ENCODE measurements at places on chromosomes 3 and 15.

DNA sequence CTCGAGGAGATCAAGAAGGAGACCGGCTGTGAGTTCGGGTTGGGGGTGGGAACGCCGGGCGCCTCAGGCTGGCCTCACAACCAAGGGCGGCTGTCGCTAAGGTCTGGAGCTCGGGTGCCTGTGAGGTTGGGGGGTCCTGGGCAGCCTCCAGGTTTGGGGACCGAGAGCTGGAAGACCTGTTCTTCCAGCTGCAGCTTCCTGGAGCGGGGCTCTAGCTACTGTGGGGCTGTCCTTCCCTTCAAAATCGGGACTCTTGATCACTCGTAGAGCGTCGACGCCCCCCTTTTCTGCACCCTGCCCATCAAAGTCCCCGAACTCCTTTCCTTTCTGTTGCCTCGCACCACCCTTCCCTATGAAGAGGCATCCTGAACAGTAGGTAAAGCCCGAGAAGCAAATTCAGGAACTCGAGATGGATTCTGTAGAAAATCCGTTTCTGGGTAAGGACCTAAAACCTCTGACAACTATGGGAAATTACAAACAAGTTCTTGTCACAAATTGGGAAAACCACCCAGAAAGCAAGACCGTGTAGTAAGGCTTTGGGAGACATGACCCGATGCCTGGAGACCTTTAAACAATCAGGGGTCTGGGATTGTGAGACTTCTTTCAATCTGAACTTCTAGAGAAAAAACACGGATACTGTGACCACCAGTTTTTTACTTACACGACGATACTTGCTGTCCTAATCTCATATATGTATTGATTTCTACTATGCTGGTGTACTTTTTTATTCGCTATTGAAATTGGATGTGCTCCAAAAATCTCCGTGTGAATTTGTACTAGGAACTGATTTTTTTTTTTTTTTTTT is 556 bp downstream of the CHP1 start:
- no peak for DNase-seq

- no peak for DNase-seq
Measured at GRCh38 chr3:73863546-73864079, 238.9 kb upstream of the PDZRN3 start.

DNA sequence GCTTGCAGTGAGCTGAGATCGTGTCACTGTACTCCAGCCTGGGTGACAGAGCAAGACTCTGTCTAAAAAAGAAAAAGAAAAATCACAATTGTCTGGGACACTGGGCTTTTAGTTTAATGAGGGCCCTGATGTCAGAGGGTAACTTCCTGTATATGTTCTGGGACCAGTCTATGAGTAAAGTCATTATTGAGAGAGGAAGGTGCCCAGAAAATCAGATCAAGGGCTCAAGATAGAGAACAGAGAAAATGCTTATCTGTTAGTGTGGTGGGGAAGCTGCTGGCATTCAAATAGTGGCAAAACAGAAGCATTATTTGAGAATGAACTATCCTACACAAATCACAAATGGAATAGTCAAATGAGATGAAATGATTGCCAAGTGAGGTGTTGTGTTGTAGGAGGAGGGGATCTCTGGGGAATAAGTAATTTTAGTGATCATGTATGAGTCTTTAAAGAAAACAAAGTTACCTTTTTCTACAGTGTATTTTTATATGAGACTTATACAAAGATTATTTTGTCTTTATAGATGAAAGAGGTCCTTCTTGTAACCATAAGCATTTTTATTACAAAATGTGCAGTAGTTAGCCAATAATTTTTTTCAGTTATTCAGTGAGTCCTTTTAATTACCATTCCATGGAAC is 13.4 kb downstream of the ARIH2 start:
- no peak for DNase-seq

GRCh38 chr15:62164396-62165103 is 535 bp downstream of the C2CD4B start:
- no peak for DNase-seq

Measured in GM20000 (cell line).